Fibroblast of mammary gland (primary cell): ENCODE measurements at places on chromosomes 6 and 20.
A peak's percentile ranks its signal among the peaks of the same experiment; 100 is the strongest.

DNA sequence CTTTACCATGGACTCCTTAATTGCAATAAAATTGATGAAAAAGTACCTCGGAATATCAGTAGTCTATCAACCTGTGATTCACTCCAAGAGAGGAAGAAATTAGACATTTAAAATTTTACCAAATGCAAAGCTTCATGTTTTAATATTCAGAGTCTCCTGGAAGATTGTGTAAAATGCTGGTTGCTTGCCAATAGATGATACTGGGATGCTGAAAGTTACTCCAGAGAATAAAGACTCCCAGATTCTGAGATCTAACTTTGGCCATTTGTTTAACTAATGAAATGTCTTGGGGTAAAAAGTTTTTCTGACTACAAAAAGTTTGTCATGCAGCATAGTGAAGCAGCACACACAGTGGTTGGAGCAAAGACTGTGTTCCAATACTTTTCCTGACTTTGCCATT lies 176.7 kb upstream of the RSPO3 start:
- DNase-seq: no peak

DNA sequence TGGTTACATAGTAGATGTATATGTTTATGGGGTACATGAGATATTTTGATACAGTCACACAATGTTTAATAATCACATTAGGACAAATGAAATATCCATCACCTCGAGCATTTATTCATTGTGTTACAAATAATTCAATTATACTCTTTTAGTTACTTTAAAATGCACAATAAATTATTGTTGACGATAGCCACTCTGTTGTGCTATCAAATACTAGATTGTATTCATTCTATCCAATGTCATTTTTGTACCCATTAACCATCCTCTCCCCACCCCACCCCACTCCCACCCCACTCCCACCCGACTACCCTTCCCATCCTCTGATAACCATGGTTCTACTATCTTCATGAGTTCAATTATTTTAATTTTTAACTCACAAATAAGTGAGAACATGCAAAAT lies 585.4 kb downstream of the CDH26 start:
- DNase-seq: no peak

GRCh38 chr6:153698637-153699036 lies 340.4 kb upstream of the OPRM1 start:
- no peak for DNase-seq

- DNase-seq: no peak
Measured at GRCh38 chr6:126152372-126152745, 166.0 kb downstream of the TRMT11 start.

DNA sequence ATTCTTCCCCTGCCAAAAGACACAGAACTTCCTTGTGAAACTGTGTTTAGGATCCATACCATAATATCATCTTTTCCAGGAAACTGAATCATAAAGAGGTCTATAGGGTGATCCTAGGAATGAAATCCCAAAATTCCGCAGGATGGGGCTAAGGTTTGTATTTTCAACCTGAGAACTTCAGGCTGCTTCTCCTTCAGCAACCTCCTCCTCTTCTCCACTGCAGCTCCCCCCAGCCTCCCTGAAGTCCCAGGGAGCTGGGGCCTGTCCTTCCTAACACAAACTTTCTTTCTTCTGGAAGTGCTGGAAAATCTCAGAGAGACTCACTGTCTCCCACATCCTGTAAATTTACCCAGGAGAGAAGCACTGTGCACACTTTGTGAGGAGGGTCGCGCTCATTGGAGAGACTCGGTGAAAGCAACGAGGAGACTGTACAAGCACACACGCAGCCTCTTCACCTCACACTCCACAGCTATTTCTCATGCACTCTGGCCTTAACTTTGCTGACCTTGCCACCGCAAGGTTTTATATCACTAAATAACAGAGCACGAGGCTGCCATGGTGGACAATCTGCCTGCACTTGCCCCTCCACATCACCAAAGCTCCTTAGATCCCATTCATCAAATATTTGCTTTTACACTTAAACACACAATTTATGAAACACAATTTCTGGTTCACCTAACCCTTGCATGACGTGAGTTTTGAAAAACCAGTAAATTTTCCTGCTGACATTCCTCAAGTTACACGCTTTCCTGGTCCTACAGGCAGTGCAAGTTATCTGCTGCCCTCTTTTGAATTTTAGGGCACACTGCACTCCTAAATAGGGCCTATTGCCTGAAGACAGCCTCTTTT lies 14.3 kb downstream of the ID4 start:
- DNase-seq: peak; percentile 72

DNA sequence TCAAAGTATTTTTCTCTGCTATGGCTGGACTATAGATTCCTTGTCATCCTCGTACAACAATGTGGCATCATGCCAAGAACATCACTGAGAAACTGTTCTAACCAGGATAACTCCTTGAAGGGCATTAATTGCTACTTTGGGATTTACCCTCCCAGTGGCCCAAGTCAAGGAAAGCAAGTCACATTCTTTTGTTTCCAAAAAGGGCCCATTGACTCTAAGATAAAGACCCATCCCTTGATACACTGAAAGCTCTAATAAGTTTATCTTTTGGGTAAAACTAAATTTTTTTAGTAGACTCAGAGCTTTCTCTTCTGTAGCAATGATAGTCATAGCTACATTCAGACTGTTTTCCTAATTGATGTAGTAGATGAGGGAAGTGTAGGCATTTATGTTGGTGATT lies at the start of gene OR2J3:
TSS of gene OR2J3 (plus strand) at position 301 of the 400 bp plus-strand sequence. CDS start 3,833 bp downstream, outside the sequence.
- peak; percentile 0 for DNase-seq

- peak; percentile 72 for DNase-seq
Measured at GRCh38 chr6:20404641-20405032, 3.0 kb downstream of the E2F3 start.

- peak; percentile 82 for DNase-seq
Measured at GRCh38 chr6:27505209-27506027, 32.5 kb upstream of the ZNF184 start.

DNA sequence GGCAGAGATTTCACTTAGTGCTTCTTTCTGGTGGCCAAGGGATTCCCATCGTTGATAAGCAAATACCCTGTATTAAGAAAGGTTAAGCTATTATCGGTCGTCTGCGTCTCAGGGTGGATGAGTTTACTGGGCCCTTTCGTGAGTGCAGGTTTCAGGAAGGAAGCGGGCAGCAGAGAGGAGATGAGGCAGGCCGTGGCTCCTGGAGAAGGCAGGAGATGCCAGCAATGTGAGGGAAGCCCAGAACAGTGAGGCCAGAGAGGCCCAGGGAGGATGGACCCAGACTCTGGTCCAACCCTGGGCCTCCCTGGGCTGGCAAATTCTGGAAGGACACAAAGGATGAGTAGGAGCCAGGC lies 11.2 kb downstream of the TFEB start:
- no peak for DNase-seq

DNA sequence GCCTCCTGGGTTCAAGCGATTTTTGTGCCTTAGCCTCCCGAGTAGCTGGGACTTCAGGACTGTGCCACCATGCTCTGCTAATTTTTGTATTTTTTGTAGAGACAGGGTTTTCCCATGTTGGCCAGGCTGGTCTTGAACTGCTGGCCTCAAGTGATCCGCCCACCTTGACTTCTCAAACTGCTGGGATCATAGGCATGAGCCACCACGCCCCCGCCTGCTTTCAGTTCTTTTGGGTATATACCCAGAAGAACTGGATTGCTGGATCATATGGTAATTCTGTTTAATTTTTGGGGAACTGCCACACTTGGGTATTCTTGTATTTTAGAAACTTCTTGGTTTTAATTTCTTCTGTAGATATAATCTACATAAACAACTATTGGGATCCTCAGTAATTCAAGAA lies 17.0 kb downstream of the CDS2 start:
- no peak for DNase-seq

- peak; percentile 86 for DNase-seq
Measured at GRCh38 chr6:28117386-28118050, 6.9 kb upstream of the ZSCAN16 start.
